ENCODE measurements at places on chromosomes 11 and 22. TPM values are rescaled to one million over a fixed set of nuclear protein-coding genes. Genes with fewer than 3 reads are reported as not detected.

DNA sequence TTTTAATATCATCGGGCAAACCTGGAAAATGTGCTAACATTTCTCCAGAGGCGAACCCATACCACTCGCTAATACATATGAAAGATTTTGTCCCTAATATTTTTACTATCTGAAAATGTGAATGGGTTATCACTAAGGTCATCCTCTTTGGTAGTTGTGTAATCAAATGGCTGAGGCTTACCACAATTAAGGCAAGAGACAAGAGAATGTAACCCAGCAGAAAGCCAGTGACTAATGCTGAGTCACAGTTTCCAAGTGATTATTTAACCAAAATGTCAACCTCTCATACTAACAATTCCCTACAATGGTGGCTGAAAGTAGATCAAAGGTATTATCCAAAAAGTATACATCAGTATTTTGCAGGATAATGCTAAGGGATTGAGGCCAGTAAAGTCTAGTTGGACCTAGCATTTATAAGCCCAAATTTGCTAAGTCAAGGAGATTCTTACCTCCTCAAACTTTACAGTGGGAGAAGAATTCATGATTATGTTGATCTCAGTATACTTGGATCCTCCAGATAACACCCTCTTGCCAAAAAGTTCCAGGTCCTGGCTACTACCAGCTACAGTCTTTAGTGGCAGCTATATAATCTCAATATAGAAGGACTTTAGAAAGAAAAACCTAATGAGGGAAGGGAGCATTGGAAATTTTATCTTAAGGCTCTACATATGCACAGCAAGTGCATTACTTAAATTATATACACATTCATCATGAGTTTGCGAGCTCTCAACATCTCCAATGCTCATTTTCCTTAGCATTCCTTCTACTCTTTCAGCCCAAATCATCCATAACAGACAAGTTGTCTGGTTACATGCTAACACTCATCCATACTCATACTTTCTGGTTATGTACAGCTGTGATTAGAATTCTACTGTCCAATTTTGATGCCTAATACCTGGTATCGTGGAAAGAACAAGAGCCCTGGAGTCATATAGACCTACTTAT, 25.4 kb downstream of the SIK3 start:
- DNase-seq, result no peak

MMP3 gene
- not detected for total RNA-seq

DNA sequence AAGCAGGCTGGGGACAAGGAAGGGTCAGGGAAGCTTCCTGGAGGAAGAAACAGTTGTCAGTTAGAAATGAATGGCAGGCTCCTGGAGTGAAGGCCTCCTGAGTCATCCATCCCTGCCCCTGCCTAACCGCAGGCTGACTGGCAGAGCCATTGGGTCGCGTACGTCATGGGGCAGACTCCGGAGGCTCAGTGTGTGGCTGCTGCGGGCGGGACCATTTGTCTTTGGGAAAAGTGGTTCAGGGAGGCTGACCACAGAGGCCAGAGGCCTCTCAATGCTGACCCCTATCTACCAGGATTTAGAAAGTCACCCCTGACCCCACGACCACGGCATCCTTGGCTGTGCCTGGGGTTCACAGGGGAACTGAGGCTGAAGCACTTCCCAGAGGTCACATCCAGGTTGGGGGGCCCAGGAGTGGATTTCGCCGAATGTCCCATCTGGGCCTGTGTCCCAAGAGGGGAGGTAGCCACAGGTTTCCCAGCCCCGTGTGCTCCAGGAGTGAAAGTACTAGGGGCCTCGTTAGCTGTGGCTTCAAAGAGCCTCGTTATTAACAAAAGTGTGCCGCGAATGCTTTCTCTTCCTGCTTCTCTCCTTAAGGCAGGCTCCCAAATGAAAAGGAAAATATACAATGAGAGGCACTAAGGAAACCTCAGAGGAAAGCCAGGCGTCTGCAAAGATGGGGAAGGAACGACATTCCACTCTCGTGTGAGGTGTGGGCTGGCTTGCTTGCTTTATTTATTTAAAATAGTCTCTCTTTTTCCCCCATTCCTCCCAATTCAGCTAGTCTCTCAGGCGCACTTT, 58.9 kb downstream of the FLRT1 start:
- DNase-seq, result no peak

DNA sequence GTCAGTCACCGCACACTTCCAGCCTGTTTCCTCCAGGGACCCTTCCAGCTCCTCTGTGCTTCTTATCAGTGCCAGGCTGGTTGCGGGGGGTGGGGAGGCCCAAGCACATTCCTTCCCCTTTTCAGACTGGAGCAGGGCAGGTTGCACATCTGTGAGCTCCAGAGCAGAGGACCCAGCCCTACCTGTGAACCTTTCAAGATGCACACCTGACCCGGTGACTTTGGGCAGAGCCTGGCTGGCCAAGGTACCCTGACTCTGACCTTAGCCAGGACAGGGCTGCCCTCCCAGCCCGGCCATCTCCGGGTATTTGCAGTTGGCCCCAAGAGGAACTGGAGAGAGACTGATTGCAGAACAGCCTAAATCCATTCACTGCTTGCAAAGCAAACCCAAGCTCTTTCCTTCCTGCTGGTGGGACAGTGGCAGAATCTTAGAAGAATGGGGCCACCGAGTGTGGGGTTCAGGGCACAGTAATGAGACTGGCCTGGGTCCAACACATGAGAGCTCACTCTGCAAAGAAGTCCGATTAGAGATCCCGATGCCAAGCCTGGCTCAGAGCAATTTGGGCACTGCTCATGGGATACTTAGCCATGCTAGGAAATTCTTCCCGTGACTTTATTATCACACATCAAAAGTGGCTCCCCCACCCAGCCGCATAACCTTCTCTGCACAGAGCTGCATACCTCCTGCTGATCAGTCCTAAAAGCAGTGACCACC, 64.7 kb upstream of the CCND1 start:
- DNase-seq, result no peak

ASCL2 gene
- not detected for total RNA-seq

LMO1 gene
- 1.5 TPM for total RNA-seq

DNA sequence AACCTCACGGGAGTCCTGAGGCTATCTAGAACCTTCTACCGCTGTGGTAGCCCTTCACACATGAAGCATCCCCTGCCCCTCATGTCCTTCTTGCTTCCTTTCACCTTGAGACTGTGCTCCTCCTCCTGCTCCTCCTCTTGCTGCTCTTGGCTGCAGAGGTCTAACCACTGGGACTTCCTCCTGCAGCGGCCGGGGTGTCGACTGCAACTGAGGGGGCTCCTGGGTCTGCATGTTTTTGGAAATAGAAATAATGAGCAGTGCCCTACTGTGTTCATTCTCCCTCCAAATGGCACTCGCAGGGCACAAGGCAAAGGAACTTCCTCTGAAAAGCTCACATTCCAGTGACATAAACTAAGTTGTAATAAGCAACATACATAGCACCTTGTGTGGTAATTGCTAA, 14.8 kb downstream of the PIWIL3 start:
- DNase-seq, result no peak

- no peak for DNase-seq
These were observed 6.8 kb downstream of the RNF169 start for GRCh38 chr11:74755395-74755995.

DNA sequence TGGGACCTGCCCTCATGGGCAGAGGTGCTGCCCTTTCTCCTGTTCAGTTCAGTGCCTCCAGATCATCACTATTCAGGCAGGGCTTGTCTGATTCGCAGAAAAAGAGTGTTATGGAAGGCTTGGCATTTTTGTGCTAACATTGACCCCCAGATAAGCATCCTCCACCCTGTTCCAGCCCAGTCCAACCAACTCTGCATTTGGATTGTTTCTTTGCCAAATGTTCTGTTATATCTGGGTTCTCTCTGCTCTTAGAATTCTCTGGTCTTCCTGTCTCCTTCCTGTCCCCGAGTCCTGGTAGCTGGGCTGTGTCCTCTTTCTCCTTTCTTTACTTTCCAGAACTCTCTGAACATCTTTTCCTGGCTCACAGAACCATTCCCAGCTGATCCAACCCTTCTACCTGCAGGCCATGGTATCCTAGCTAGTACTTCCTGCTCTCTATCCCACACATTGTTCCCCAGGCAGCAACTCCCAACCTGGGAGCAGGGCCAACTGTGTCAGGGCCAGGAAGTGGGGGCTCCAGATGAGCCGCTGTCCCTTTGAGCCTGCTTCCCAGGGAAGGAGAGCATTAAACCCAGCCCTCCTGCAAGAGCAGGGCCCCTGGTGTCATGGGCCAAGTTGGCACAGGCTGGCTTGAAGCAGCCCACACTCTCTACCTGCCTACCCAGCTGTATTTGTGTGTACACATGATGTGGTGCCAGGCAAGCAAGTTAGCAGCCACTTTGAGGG, 280.7 kb upstream of the CADM1 start:
- DNase-seq, result no peak

GRCh38 chr11:8283465-8284230, 20.0 kb upstream of the LMO1 start:
- DNase-seq, result peak; percentile 43

DNA sequence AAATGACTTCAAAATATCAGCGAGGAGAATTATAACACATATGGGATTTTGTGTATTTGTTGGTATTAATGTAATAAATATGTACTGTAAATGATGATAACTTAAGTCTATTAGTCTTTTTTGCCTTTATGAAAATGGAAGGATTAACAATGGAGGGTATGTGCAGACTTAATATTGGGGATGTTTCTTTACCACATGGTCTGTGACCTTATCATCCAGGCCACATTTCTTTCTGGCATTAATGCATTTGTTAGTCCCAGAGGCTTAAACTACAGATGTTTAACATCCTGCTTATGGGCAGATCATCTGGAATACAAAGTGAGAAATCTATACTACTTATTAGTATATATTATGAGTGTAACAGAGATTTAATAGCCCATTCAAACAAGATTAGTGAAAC, 64.6 kb downstream of the SOX6 start:
- DNase-seq, result no peak

DNA sequence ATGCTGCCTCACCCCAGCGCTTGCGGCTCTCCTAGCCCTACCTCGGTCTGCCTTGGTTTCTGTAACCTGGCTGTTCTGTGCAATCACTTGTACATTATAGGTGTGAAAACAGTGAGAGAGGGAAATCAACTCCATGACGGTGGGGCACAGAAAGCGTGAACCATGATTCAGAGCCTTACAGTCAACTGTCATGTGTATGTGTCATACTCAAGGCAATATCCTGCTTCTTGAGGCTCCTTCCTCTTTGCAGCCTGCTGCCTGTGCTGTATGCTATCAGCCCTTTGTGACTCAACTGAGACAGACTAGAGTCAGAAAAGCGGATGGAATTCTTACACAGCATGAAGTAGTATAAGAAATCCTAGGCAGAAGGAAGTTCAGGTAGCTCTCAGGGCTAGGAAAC, 2.1 kb downstream of the NRIP3 start:
- DNase-seq, result no peak

STARD10 gene
- 12.6 TPM for total RNA-seq

DNA sequence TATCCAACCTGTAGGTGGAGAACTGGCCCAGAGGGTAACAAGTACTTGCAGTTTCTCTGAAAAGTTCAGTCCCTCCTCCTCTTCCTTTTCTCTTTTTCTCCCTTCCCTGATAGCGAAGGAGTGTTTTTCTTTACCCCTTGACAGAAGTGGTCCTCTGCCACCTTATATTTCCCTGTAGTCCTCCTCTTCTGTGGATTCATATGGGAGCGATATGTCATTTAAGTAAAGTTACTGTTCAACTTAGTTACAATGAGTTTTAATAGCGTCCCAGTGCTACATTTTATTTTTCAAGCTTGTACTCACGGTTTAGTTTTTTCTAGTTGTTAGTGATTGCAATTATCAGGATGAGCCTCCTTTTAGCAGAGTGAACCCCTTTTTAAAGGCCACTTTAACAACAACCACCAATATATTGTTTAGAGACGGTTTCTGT, 1.4 kb downstream of the PCF11 start:
- DNase-seq, result no peak

SPDYC gene
- not detected for total RNA-seq

DNA sequence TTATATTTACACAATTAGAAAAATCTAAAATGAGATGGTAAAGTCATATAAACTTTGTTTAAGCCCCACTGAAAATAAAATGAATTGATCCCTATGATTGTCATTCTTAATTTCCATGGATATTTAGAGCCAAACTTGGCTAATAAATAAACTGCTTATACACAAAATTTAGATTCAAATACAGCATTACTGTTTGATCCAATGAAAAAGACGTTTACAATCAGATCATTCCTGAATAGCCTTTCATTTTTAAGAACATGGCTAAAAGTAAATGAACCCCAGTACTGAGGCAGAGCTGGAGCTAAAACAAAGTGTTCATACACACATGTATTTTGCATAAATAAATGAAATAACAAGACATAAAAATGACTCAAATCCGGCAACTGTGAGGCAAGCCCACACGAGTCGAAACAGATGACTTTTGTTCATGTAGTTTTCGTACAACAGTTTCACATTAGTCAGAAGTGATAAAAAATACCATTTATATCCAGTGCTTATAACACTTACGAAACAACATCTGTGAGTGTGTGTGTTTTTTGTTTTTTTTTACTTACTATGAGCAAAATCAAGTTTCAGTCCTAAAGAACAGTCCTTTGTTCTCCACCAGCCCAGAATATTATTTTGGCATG, 386.5 kb downstream of the SOX6 start:
- DNase-seq, result no peak

GRCh38 chr11:44248109-44248508, 61.8 kb downstream of the ALX4 start:
- no peak for DNase-seq

DNA sequence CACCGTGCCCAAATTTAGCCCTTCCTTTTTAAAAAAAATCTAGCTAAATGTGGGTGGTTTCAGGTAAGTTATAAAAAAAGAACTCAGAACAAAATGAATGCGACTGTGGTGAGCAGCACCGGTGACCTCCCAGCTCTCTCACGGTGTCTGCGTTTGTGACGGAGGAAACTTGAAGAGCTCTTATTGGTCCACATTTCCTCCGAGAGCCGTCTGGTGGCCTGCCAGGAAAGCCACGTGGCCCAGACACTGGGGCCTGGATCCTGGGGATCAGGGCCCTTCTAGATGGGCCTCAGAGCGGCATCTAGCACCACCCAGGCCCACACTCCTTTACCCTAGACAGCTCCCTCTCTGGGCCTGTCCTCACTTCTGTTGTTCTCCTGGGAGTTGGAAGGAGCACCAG, 39.5 kb downstream of the B3GAT1 start:
- DNase-seq, result no peak

- no peak for DNase-seq
These were observed 3.0 kb downstream of the CYP2D6 start for GRCh38 chr22:42127606-42128005.

NUP98 gene
- 104 TPM for total RNA-seq

DNA sequence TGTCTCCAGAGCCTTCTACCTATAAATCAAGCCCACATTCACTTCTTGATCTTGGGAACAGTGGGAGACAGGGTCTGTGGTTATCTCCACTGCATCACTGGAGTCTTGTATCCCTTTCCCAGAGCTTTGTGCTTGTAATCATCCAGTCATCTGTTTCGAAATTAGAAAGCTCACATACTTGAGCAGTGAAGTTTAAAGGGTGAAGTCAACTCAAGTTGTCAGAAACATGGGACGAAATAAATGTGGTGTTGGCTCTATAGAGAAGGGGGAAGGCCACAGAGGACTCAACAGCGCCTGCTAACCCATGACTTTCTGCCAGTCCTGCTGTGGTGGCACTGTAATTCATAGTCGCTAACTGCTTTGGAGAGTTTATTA, 197.5 kb downstream of the DBX1 start:
- no peak for DNase-seq
